Activated T-helper 17 cell treated with anti-CD3 and anti-CD28 coated beads, Interleukin-2, amount 50 U/mL, for 72 hours (primary cell): ENCODE measurements at places on chromosomes 1 and 21.

- ATAC-seq, result no peak
These were observed 5.8 kb downstream of the OR6P1 start for GRCh38 chr1:158564608-158565007.

DNA sequence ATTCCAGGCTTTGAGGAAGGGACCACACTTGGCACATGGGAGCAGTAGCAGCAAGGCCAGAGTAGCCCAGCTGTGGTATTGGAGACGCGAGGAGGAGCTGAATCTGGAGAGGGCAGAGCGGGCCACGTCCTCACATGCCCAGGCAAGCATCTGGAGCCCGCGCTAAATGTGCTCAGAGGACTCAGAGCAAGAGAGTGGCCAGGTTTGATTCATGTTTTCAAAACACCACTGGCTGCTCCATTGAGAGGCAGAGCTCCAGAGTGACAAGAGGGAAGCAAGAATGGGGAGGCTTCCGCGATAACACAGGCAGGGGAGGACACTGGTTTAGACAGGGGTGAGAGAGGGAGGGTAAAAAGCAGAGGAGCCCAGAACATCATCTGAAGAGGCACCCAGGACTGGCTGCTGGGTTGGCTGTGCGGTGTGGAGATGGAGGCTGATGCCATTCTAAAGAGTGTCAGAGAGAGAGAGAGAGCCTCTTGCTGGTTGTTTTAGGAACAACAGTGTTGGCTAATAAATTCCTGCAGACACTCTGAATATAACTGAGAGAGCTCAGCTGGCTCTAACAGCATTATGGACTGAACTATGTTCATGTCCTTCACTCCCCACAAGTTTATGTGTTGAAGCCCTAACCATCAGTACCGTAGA is 32.3 kb downstream of the RCAN1 start:
- ATAC-seq, result peak; percentile 45

DNA sequence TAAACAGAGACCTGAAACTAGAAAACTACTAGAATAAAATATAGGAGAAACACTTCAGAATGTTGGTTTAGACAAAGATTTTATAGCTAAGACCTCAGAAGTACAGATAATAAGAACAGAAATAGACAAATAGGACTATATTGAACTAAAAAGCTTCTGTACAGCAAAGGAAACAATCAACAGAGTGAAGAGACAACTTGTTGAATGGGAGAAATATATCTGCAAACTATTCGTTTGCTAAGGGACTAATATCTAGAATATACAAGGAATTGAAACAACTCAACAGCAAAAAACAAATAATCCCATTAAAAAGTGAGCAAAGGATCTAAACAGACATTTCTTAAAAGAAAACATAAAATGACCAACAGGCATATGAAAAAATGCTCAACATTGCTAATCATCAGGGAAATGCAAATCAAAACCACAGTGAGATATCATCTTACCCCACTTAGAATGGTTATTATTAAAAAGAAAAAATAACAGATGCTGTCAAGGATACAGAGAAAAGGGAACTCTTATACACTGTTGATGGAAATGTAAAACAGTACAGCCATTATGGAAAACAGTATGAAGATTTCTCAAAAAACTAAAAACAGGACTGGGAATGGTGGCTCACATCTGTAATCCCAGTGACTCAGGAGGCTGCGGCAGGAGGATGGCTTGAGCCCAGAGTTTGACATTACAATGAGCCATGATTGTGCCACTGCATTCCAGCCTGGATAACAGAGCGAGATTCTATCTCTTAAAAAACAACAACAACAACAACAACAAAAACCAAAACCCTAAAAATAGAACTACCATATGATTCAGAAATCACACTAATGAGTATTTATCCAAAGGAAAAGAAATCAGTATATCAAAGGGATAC is 37.3 kb upstream of the ZSWIM5 start:
- no peak for ATAC-seq

GRCh38 chr1:98104289-98104688 is 183.5 kb upstream of the DPYD start:
- no peak for ATAC-seq

GRCh38 chr1:180173952-180174351 is 19.3 kb downstream of the QSOX1 start:
- no peak for ATAC-seq

DNA sequence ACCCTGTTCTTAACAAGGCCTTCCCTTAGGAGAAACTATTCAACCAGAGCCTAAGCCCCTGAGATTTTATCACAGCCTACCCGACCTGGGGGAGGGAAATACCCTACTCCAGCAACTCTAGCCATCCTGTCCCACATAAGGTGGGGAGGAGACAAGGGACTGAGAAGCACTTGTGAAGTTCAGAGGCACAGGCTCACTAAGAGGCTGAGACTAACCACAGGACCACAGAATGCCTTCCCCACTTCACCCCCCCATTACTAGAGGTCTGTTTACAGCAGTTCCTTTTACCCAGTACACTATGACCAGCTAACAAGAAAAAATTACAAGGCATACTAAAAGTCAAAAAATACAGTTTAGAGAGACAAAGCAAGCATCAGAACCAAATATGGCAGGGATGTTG is 86.8 kb downstream of the TEX35 start:
- ATAC-seq, result no peak
